ENCODE measurements at places on chromosomes 1 and 21.

- no peak for DNase-seq
Observed at GRCh38 chr1:7366955-7367665, 404.0 kb upstream of the VAMP3 start.

DNA sequence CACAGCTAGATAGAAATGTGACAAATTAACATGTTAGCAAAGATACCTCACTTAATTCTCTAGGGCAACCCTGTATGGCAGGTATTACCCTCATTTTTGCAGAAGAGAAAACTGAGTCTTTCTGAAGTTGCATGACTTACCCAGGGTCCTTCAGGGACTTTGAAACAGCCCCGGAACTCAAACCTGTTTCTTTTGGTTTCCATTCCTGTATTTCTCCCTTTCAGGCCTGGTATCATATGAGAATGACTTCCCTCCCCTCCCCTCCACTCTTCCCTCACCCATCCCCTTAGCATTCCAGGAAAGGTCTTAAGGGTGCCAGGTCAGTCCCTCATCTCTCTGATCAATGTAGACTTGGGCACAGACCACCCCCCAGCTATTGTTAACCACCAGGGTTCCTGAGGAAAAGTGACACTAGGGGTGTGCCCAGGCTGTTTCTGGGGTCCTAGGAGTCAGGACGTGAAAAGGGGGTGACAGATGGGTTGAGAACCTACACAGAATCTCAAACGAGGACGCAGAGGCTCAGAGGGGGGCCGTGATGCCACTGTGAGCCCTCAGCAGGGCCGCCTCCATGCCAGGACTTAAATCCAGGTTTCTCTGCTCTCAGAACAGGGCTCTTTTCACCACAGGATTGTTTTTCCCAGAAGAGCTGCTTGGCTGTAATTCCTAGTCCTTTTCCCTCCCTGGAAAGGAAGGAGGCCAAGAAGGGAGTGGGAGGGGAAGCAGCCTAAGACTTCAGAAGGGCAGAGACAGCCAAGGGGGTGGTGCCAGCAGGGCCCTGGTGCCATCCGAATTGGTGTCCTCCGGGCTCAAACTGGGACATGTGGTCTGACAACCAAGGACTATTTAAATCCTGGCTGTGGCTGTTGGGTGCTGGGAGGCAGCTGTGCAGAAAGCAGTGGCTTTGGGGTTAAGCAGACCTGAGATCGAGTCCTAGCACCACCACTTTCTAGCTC is 2.1 kb upstream of the WASF2 start:
- no peak for DNase-seq

DNA sequence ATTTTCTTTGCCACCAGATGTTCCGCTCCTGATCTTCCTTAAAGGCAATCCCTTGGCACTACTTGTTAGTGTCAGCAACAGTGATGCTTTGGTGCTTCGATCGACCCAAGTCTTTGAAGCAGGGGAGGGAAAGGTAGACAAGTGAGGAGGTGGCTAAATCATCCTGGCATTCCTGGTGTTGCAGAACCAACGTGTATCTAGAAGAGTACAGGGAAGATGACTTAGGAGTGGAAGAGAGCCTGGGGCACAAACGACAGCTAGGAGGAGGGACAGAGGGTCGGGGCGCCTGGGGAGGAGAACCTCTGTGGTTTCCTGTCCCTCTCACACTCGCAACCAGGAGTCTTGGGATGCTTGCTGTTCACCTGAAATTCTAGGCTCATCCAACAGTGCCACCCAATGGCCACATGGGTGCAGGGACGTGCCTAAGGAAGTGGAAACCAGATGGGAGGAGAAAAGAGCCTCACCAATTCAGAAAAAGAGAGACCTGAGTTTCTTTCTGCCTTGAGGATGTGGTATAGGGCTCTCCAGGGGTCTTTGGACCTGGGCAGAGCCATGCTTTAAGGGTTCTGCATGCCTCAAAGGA is 9.5 kb upstream of the KCNA2 start:
- DNase-seq, result peak; percentile 64

- no peak for DNase-seq
Observed at GRCh38 chr1:51512120-51512519, 6.9 kb downstream of the EPS15 start.

DNA sequence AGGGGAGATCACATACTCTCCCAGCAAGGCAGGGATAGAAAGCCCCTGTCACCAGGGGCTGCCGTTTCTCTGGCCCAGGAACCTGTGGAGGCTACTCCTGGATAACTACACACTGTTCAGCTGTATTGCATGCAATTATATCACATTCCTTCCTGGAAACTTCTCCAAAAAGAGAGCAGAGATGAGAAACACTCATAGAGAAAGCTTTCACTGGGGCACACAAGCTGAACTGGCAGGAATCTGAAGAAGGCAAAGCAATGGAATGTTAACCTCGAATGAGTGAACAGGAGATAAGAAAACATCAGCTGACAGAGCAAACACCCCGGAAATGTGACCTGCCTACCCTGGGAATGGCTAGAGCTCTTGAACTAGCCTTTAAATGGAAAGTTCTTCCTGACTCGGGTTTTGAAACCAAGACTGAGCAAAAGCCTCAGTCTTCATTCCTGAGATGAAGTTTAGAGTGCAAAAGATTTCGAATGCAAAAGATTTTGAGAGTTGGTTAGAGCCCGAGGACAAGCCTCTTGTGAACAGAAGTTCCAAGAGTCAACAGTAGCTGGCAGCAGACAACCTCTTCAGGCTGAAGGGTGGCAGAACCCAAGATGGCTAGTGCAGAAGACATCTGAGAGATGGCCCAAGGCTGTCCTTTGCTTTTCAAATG is 32.3 kb downstream of the CCN1 start:
- DNase-seq, result peak; percentile 67

DNA sequence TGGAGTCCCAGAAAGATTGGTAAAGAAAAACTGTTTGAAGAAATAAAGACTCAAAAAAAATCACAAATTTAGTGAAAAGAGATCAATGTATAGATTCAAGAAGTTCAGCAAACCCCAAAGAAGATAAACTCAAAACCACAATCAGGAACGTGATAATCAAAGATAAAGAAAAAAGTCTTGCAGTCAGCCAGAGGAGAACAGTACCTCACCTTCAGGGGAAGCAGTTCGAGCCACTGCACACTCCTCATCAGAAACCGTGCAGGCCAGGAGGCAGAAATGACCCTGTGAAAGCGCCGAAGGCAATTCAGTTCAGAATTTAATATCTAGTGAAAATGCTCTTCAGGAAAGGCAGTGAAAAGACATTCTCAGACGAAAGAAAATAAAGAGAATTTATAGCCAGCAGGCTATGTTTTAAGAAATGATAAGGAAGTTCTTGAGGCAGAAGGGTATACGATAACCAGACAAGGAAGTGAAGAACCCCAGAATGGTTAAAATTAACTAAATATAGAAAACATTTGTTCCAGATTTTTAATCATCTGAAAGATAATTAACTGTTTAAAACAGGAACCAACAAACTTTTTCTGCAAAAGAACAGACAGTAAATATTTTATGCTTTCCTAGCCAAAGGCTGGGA is 13.5 kb upstream of the SUMO3 start:
- no peak for DNase-seq

GRCh38 chr1:160416369-160416768 is 16.0 kb downstream of the VANGL2 start:
- DNase-seq, result peak; percentile 61

DNA sequence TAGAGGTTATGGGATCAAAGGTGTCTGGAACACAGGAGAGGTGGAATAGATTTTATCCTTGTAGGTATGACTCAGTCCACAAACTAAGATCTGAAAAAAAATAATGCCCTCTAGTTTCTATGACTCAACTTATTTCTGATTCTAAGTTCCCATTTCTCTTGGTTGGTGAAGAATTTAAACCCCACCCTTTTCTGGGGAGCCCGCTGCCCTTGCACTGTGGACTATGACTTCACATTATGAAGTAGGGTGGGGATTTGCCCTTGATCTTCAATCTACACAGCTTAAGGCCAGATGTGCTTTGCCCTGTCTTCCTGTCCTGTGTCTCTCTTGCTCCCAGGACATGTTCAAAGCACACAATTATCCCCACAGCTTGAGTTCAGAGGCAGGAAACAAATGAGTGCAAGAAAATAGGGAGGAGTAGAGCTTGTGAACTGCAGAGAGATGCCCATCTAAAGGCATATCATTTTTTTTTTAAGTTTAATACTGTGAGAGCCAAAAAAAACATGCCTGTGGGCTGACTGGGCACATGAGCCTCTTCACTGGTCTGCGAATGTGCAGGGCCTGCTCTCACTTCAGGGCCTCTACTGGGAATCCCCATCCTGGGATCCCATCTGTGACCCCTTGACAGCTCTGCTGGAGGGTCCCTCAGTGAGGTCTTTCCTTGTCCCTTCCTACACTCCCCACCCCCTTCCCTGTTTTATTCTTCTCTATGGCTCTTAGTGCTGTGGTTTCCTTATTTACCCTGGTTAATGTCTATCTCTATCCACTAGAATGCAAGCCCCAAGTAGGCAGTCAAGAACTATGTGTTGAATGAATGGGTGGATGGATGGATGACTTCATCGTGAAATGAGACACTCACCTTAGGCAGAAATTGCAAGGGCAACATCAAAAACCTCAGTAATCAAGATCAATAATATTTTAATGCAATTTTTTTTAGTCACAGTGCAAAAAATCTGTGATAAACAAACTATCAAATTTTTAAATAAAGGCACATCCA is 61.5 kb downstream of the CD58 start:
- peak; percentile 50 for DNase-seq

DNA sequence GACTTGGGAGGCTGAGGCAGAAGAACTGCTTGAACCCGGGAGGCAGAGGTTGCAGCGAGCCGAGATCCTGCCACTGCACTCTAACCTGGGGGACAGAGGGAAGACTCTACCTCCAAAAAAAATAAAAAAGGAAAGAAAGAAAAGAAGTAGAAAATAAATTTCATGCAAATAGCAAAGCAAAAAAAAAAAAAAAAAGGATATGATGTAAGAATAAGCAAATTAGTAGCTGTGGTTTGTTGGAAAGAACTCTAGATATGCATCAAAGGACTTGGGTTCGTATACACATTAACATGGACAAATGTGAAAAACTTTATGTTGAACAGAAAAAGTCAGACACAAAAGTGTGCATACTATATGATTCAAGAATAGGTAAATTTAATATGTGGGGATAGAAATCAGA is 11.9 kb downstream of the WASF2 start:
- no peak for DNase-seq

- DNase-seq, result no peak
Observed at GRCh38 chr1:89732643-89733222, 88.1 kb upstream of the LRRC8D start.

GRCh38 chr1:168801032-168801745 is 72.2 kb upstream of the DPT start:
- DNase-seq, result no peak

DNA sequence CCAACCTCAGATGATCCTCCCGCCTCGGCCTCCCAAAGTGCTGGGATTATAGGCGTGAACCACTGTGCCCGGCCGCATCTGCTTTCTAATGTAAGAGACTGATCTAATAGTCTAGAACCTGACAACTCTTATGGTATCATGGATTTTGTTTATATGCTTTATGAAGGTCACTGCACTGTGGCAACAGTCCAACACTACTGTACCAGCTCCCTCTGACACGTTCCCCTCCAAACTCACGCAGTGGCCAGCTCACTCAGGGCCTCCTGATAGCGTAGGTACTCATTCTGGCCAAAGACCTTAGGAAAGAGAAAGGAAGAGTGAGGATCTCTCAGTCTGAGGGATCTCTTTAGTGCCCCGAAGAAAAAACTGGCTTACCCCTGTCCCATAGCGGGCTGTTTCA is 6.0 kb upstream of the CFAP141 start:
- DNase-seq, result no peak

- DNase-seq, result no peak
Observed at GRCh38 chr1:183285746-183286145, 99.7 kb downstream of the LAMC2 start.

GRCh38 chr1:147569587-147570241 is 28.4 kb downstream of the BCL9 start:
- DNase-seq, result no peak

DNA sequence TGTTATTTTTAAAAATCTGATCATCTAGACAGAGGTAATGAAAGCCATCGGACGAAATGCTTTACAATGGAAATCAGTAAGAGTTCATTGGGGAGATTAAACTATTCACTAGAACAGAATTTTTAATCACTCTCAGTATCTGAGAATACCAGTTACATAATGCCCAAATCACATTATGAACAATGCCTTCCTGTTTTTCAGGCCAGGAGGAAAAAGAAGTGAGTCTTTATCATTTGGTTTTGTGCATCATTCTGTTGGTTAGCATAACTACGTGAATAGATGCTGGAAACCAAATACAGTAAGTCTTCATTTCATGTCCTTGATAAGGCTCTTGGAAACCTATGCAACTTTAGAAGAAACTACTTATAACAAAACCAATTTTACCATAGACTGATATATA is 18.0 kb upstream of the ASB17 start:
- DNase-seq, result no peak

DNA sequence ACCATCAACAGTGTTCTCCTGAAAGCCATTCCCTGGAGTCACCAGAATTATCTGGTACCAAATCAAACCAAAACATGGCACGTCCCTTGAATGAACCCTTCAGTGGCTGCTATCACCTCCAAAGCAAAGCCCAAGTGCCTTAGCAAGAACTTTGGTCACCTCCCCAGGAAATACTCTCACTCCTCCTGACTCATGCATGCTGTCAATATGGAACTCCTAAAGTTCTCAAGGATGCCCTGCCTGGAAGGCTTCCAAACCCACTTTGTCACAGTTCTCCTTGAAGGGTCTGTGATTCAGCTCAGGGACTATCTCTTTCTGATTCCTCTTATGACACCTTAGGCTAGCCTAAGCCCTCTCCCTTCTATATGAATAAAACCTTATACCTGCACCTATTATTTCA is 146.1 kb upstream of the RUNX1 start:
- no peak for DNase-seq

- peak; percentile 47 for DNase-seq
Observed at GRCh38 chr1:183470147-183470960, 1.9 kb upstream of the SMG7 start.

DNA sequence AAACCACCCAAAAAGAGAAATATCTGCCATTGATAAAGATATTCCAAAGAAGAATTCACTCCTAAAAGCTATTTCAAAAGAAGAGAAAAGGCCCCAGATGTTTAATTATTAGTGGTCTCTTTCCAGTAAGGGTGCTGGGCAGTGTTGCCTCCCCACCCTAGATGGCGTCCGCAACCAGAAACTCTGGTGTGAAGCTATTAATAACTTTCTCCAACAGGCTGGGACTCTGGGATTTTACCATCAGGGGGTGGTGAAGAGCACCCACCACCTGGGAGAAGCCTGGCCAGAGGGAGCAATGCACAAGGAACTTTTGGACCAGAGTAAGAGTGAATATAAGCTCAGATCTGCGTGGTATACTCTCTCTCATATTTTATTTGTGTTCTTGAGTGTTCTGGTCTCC is 115.4 kb upstream of the TIAM1 start:
- DNase-seq, result no peak

DNA sequence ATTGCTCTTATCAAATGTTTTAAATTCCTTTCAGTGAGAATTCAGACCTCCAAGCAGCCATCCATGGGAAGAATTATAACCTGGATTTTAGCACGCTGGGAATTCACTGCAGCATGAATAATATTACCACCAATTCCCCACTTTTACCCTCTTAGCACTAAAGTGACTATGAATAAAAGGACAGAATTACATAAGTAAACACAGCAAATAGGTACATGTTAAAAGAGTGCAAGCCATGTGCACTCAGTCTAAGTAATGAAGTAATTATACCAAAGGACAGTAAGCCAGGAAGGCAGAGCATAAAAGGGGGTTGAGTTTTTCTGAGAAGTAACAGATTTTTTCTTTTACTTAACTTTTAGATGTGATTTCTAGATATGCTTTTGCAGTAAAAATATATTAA is 176.3 kb downstream of the DENND1B start:
- DNase-seq, result no peak

- DNase-seq, result no peak
Observed at GRCh38 chr21:39221282-39221996, 38.2 kb upstream of the PSMG1 start.

GRCh38 chr1:19036041-19036812 is 79.8 kb upstream of the IFFO2 start:
- DNase-seq, result no peak
